Activated T-cell treated with anti-CD3 and anti-CD28 coated beads, Interleukin-2, amount 50 U/mL, for 72 hours (primary cell): ENCODE measurements at places on chromosomes 13 and 19. TPM values are rescaled to one million over a fixed set of nuclear protein-coding genes. Genes with fewer than 3 reads are reported as not detected.

- DNase-seq, result no peak
These were observed 9.4 kb upstream of the KBTBD7 start for GRCh38 chr13:41203810-41204209.

GRCh38 chr13:79309690-79310089, 96.4 kb downstream of the RBM26 start:
- DNase-seq, result no peak

- no peak for DNase-seq
These were observed 48.3 kb downstream of the CD320 start for GRCh38 chr19:8259922-8260247.

KBTBD7 gene
- 4.2 TPM for total RNA-seq

PDCD2L gene
- total RNA-seq, result 23.2 TPM
